Activated naive CD8-positive, alpha-beta T cell treated with anti-CD3 and anti-CD28 coated beads, Interleukin-2, amount 50 U/mL, for 16 hours (primary cell): ENCODE measurements at places on chromosomes 2 and 18.

DNA sequence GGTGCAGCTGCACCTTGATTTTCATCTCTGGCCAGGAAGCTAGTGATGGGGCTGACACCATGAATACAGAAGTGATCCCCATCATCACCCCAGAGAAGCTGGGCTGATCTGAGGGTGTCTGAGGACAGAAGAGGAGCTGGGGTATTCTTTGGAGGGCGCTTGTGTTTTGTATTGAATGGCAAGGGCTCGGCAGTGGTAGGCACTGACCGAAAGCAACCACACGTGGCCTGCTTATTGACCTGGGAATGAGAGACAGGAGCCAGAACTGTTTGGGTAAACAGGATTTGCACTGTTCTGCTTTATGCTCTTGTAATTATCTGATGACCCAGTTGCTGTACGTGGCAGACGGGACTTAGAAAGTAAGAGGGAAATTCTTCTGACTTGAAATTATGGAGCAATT lies 62.6 kb upstream of the RPL31 start:
- DNase-seq = no peak

DNA sequence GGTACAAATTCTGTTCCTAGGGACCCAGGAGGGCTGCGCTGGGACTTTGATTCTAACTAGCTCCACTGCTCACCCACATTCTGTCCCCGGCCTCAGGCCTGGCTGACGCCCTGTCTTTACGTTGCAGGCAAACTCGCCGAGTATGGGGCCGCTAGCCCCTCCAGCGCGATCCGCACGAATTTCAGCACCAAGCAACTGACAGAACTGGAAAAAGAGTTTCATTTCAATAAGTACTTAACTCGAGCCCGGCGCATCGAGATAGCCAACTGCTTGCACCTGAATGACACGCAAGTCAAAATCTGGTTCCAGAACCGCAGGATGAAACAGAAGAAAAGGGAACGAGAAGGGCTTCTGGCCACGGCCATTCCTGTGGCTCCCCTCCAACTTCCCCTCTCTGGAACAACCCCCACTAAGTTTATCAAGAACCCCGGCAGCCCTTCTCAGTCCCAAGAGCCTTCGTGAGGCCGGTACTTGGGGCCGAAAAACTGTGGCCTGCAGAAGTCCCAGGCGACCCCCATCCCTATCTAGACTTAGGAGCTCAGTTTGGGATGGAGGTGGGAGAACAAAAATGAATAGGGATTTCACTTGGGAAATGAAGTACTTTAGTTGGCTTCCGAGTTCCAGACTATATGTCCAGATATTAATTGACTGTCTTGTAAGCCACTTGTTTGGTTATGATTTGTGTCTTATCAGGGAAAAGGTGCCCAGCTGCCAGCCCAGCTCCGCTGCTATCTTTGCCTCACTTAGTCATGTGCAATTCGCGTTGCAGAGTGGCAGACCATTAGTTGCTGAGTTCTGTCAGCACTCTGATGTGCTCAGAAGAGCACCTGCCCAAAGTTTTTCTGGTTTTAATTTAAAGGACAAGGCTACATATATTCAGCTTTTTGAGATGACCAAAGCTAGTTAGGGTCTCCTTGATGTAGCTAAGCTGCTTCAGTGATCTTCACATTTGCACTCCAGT lies 1.5 kb downstream of the HOXD1 start:
- DNase-seq = no peak

DNA sequence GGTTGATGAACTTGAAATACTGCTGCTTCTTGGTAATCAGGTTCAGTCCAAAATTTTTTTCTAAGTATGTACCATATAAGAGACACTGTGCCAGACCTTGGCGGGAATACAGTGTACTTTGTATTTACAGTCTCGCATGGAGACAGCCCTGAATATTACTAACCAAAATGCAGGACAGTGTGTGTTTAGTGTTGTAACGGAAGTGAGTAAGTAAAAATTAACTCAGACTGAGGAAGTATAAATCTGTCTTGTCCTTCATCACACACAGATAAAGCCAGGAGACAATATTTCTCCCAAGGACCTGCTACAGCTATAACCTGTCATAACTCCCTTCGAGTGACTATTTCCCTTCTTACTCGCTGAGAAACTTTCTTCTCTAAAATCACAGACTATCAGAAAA lies 76.9 kb downstream of the ACTR3 start:
- no peak for DNase-seq

- DNase-seq = no peak
Observed at GRCh38 chr2:6744038-6744437, 121.7 kb downstream of the CMPK2 start.

GRCh38 chr2:175004730-175004979 lies 526 bp downstream of the CHN1 start:
- DNase-seq = no peak
